Brain (organoid and tissue), 16 donors: ENCODE measurements at places on chromosomes 6 and 20.
A peak's percentile ranks its signal among the peaks of the same experiment; 100 is the strongest.

DNA sequence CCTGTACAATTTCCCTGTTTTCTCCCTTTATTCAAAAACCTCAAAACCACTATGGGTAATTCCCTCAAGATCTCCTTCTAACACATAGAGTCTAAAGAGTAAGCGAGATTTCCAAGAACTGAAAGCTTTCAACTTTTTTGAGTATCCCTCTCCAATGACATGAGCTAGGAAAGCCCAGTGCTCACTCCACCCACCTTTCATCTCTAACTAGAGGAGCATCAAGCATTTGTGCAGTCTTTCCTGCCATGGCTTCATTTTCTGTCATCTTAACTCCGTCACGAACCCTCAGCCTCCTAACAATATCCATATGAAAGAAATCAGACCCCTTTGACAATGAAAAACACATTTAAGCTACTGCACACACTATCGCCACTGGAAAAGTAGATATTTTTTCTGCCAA, 91.9 kb upstream of the SUPT3H start:
- DNase-seq = peak; percentile 22

DNA sequence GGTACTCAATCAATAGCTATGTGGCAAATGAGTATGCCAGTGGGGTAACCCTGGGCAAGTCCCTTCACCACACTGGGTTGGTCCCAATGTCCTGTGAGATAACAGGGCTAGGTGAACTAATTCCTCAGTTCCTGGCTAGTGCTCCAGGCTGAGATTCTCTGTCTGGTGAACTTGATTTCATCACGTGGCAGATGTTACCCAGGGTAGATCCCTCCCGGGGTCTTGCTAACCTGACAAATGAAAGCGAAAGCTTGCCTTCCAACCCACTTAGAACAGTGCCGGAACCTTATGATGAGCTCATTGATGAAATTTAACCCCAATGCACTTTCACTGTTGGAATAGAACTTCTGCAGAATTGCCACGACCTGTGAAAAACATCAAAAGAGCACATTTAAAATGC, 6.6 kb upstream of the ANKRD60 start:
- DNase-seq = no peak

GRCh38 chr6:44842616-44843015, 455.1 kb downstream of the CDC5L start:
- DNase-seq = no peak

DNA sequence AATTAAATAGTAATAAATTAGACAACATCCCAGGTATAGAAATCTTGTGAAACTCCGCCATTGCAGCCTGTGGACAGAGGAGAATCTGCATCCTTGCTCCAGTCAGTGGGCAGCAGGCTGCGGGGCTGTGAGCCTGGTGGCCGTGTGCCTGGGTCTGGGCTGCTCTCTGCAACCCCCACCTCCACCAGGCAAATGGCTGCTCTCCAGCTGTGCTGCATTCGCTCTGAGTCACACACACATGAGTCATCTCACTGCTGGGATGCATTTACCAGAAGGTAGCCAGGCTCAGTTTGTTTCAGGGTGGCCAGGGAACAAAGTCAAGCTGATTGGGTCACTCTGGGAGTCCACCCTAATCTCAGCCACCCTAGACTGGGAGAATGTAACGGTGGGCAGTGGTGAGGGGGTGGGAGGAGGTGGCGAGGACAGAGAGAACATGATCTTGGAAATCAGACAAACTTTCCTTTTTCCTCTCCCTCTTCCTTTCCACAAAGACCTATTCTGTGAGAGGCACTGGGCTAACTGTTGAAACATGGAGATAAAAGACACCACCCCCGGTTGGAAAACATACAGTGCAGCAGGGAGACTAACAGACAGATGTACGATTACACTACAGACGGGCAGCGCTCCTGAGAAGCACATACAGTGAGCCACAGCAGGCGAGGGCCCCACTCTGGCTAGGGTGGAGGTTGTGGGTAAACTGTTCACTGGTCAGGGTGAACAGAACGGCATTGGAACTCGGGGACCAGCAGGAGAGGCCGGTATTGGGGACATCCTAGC, 59.2 kb downstream of the TRAM2 start:
- no peak for DNase-seq

DNA sequence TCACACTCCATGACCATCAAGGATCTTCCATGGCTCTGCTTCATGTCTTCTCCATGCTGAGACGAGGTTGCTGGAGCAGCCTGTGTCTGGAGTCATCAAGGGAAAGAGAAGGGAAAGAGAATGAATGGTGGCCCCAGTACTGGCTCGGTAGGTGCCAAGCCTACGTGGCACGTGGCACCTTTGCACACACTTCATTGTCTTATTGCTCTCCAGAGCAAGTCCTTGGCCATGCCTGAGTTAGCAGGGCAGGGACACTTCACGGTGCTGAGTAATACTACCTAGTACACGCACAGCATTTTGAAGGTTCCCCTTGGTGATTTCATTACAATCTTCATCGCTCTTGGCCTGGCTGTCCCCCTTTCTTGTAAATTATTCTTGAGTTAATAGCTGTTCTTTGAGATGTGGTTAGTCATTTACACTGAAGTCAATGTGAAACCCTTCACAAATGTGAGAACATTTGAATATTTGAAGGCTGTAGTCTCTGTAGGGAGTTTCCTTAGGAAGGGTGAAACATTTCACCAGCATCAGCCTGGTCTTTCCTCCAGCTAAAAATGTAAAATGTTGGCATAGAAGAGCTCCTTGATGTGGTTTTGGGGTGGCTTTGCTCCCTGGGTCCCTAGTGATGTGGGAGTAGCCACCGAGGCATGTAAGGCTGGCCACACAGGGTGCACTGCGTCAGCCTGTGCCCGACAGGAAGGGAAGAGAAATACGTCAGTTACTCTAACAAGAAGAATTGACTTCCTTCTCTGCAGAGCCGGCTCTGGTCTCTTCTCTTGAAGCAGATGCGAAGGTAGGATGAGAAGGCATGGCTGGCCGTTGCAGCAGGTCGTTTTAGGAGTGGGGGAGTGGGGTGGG, at the start of gene SYTL3:
Gene SYTL3 (plus strand): TSS at position 766 of the 855 bp plus-strand sequence. CDS start 13,215 bp downstream, outside the sequence.
- DNase-seq = no peak

- no peak for DNase-seq
These were observed 20.1 kb downstream of the RNASET2 start for GRCh38 chr6:166936079-166936787.

- DNase-seq = no peak
These were observed 19.9 kb downstream of the TGM2 start for GRCh38 chr20:38144974-38145728.

- DNase-seq = peak; percentile 33
These were observed 9.2 kb downstream of the NRN1 start for GRCh38 chr6:5997420-5997987.

DNA sequence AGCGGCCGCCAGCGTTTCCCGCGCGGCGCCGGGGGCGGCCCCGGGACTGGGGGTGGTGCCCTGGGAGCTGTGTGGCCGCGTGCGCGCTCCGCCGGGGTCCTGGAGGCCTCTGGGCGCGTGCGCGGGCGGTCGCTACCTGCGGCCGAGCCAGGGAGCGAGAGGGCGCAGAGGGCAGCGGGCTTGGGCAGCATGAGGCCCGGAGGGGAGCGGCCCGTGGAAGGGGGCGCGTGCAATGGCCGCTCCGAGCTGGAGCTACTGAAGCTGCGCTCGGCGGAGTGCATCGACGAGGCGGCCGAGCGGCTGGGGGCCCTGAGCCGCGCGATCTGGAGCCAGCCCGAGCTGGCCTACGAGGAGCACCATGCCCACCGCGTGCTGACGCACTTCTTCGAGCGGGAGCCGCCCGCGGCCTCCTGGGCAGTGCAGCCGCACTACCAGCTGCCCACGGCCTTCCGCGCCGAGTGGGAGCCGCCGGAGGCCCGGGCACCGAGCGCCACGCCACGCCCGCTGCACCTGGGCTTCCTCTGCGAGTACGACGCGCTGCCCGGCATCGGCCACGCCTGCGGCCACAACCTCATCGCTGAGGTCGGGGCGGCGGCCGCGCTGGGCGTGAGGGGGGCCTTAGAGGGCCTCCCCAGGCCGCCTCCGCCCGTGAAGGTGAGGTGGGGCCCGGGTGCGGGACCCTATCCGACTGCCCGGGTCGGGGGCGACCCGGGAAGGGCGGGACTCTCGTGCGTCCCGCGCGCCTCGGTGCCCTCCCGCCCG, at the start of gene PM20D2:
Gene PM20D2 (plus strand): TSS at position 100 of the 762 bp plus-strand sequence. CDS start 90 bp downstream, at position 190.
- peak; percentile 70 for DNase-seq
